ENCODE measurements at places on chromosomes 7 and 10.

DNA sequence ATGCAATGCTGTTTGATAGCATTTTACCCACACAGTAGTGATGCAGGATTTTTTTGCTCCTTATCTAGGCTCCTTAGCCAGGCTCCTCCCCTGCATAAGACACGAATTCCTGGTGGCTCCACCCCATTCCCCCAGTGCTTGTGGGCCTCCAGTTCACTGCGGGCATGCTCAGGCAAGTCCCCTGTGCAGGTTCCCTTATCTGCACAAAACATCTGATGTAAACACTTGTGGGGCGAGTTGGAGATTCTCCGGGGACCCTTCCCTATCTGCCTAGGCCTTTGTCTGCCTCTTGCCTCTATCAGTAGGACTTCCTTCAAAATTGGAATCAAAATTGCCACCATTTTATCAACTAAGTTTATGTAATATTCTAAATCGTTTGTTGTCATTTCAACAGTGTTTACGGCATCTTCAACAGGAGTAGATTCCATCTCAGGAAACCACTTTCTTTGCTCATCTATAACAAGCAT is 5.4 kb upstream of the STK17A start:
- no peak for DNase-seq

DNA sequence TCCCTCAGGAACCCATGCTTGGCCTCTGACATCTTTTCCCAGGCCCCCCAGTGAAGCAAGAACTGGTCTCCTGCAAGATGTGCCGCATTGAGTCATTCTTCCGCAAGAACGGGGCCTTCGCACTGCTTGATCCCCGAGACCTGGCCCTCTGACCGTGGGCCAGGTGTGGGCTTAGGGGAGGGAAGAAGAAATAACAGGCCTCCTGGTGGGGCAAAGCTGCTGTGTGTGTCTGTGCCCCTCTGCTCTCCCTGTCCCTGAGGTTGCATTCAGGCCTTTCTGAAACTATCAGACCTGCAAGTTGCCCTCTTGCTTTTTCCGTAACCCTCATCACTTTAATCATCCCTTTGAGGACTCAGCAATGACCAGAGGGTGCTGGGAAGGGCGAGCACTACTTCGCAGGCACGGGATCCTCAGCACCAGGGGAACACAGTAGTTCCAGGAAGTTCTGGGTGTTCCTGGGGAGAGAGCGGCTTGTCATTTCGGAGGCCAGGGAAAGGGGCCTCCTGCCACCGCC is 6.0 kb downstream of the ATP6V1F start:
- no peak for DNase-seq

- no peak for DNase-seq
These were observed 51.1 kb upstream of the PRSS58 start for GRCh38 chr7:142308918-142309317.

DNA sequence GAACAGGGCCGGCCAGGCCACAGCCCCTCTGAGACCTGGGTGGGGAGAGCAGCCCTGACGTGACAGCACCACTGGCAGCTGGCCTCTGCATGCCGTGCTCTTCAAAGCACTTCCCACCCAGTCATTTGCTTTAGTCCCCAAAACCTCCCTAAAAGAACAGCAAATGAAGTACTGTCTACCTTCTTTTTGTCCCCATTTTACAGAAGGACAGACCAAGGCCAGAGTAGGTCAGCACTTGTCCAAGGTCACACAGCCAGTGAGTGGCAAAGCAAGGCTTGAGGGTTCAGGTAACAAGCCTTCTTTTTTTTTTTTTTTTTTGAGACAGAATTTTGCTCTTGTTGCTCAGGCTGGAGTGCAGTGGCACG is 15.1 kb downstream of the ATP6V1F start:
- DNase-seq: no peak

DNA sequence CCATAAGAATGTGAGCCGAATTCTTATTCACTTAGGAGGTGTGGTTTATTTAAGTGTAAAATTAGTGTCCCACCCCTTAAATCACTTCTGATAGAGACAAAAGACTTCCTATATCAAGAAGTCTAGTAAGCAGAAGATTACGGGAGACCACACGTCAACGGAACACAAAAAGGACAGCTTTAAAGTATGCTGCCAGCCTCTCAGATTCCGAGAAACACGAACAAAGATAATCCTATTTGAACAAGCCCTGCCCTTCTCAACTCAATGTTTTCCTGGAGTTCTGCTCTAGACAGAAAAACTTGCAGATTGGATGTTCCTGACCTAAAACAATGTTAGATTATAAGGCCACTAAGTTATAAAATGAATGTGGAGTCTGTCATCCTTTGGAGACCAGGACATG is 4.9 kb upstream of the MCU start:
- no peak for DNase-seq

DNA sequence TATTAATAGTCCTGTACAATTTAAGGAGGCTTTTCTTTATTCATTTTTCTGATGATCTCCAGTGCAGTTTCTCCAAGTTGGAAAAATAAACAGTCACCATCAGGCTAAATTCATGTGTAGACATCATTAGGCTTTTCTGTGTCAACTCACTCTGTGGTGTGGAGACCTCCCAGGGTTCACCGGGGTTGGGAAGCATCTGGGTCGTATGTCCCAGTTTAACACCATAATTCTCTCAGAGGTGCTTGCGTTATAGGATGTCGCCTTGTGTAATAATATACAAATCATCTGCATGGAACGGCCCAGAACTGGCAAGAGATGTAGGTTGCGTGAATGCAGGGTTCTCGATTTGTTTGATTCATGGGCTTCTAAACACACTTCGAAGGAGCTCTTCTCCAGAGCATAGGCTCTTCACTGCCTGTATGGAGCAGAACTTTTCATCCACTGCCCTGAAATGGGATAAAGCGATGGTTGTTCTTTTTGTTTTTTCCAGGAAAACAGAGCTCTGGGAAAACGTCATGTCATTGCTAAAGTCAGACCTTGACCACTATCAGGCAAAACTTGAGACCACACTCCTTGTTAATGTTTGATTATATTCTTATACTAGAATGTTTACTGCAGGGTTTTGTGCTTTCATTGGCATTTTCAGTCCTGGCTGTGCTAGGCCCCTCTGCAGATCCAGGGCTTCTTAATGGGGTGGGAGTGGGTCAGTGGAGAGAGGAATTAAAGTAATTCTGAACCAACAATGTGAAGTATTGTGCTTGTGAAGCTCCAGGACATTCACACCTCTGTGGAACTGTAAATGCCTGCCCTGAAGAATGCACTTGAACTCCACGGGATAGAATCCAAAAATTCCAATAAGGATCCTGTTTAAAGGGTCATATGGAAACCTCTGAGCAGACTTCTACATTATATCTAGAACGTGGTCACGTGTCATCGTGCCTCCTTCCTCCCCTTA is 172.8 kb downstream of the TRIL start:
- no peak for DNase-seq

DNA sequence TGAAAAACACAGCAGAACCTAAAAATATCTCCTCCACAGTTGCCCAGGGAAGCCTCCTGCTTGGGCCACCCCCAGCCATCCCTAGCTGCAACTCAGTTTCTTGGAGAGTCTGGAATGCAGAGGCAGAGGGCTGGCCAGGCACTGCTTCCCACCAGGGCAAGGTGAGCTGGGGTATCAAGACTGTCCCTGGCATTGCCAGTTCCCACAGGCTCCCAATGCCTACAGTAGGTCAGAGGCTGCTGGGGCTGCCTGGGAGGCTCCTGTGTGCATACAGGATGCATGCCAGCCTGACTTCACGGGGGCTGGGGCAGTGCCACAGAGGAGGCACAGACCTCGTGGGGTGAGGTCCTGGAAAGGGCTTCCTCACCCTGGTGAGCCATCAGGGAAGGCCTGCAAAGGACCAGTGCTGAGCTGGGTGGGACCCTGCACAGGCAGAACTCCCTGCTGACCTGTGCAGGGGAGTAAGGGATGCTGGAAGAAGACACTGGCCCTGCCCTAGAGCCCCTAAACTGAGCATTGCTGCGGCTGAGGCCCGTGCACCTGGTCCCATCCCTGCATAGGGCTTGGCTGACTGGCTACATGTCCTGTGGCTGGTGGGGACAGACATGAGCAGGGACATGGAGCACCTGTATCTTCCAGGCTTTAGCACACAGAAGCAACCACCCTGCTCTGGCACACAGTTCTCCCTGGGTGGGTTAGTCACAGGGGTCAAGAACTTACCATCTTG is 121.9 kb upstream of the RET start:
- no peak for DNase-seq

- DNase-seq: no peak
These were observed 51.3 kb upstream of the PIK3CG start for GRCh38 chr7:106813705-106814305.

DNA sequence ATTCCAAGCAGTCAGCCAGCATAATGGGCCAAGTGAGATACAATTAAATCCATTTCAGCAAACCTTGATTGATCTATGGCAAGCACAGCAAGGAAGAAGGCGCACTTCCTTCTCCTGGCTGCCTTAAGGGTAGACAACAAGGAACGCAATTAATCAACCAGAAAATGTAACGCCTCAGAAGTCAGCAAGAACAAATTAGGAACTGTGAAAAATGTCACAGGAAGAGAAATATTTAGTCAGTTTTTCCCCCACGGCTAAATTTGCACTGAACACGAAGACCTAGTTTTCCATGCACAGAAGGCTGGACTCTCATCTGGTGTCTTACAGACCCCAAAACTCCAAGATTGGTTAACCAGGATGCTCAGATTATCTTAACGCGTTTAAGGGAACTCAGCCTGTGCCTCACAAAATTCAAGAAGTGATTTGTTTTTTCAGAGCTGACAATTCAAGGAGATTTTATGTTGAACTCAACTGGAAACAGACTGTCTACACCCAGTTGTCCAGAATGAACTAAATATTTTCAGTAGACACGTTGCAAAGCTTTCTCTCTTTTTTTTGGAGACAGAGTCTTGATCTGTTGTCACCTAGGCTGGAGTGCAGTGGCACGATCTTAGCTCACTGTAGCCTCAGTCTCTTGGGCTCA is 14.2 kb downstream of the SNX8 start:
- no peak for DNase-seq

- DNase-seq: no peak
These were observed 133.3 kb upstream of the SAMD8 start for GRCh38 chr10:74977913-74978847.

- no peak for DNase-seq
These were observed 8.8 kb downstream of the FZD9 start for GRCh38 chr7:73442222-73442902.

- no peak for DNase-seq
These were observed 48.3 kb upstream of the OCM2 start for GRCh38 chr7:98038321-98038720.

- no peak for DNase-seq
These were observed at the start of gene CYP3A5 for GRCh38 chr7:99679400-99680191. TSS of gene CYP3A5 (minus strand) at chr7:99679996. CDS start at chr7:99679896, 100 bp downstream.

GRCh38 chr10:33143160-33143728 is 185.2 kb upstream of the ITGB1 start:
- DNase-seq: no peak

DNA sequence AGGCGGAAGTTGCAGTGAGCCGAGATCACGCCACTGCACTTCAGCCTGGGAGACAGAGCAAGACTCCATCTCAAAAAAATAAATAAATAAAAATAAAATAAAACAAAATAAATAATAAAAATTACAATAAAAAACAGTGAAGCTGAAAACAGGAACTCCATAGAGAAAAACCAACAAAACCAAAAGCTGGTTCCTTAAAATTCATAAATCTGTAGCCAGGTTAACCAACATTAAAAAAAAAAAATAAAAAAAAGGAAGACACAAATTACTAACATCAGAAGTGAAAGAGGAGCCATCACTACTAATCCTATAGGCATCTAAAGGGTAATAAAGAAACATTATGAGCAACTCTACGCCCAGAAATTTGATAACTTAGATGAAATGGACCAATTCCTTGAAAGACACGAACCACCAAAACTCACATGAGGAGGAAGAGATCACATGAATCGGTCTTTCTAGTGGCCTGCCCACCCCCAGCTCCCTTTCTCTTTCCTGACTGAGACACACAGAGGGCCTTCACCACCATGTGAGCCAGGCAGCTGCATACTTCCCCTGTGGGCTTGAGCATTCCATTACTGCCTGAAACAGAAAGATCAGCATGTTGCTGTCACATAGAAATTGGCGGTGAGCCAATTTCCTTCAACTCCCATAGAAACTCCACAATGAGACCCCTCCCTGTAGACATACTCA is 208.7 kb downstream of the MAD1L1 start:
- no peak for DNase-seq

- no peak for DNase-seq
These were observed 112.4 kb upstream of the EEPD1 start for GRCh38 chr7:36040679-36041078.

GRCh38 chr10:33803248-33803647 is 468.8 kb upstream of the NRP1 start:
- DNase-seq: no peak

DNA sequence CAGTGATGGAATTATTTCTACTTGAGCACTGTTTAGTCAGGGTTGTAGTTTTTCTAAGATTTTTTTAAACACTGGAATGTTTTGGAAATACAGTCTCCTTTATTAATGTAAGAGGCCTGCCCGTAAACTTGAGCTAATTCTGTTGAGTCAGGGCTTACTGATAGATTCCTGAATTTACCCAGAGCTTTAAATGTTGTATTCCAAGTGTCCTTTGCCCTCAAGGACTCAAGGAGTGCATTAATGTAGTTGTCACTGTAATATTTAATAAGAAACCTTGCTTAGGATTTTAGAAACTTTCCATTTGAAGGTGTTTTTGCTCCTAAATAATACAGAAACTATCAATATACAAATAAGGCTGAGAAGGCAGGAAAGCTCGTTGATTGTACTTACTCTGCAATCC is 89.2 kb downstream of the MACC1 start:
- no peak for DNase-seq

DNA sequence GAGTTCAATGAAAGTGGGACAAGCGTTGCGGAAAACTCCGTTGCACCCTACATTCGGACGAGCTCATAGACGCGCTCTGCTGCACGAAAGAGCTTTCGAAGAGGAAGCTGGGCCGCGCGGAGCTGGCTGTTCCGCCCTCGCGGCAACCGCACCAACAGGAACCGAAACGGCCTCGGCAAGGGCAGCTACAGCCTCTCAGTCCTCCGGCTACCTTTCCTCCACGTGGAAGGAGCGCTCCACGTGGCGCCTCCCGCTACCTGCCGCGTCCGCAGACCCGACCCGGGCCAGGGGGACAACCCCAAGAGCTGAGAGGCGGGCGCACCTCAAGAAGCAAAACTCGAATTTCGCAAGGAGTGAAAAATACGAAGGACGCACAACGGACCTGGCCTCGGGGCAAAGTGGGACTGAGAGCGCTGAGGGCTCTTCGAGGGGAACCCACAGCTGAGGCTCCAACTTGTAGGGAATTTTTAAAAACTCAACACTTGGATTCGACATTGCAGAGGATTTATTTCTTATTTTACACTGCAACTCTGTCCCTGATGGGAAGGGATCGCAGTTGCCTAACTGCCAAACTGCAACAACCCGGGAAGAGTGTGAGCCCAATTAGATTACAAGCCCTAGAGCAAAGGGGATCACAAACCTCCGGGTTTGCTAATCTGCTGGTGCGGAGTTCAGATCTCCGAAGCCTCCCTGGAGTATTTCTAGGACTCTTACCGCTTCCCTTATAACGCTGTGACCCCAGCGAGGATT is 1.4 kb downstream of the HPSE2 start:
- DNase-seq: no peak

GRCh38 chr7:5231116-5231515 is 41.1 kb downstream of the WIPI2 start:
- no peak for DNase-seq

- no peak for DNase-seq
These were observed 112.1 kb upstream of the KLF6 start for GRCh38 chr10:3897156-3897555.

GRCh38 chr7:39904077-39904486 is 46.0 kb upstream of the CDK13 start:
- DNase-seq: no peak

GRCh38 chr7:12389089-12389700 is 14.5 kb downstream of the VWDE start:
- DNase-seq: no peak

GRCh38 chr10:132833421-132834111 is 47.6 kb upstream of the NKX6-2 start:
- DNase-seq: no peak

- DNase-seq: no peak
These were observed 340.8 kb downstream of the PHTF2 start for GRCh38 chr7:78139335-78139734.

Data from stimulated activated CD4-positive, alpha-beta T cell treated with anti-CD3 and anti-CD28 coated beads, TNF-alpha, amount 100 ng/mL, for 4 hours (primary cell).